Natural killer cell (primary cell): ENCODE measurements at places on chromosomes 2 and 18. TPM values are rescaled to one million over a fixed set of nuclear protein-coding genes. Genes with fewer than 3 reads are reported as not detected.

The MAP3K19 gene
- not detected for total RNA-seq

The SPDYA gene
- total RNA-seq: 8.1 TPM

The FOXI3 gene
- not detected for total RNA-seq

The MC2R gene
- not detected for total RNA-seq

The SERPINE2 gene
- total RNA-seq: 8.4 TPM

The ADD2 gene
- 0.16 TPM for total RNA-seq

The TMEM37 gene
- total RNA-seq: not detected
